Activated T-cell treated with anti-CD3 and anti-CD28 coated beads for 4 hours (primary cell): ENCODE measurements at places on chromosomes 5 and 9.

- no peak for DNase-seq
Observed at GRCh38 chr9:69444021-69444420, 119.0 kb downstream of the ENTREP1 start.

- no peak for DNase-seq
Observed at GRCh38 chr9:16639644-16640043, 230.8 kb downstream of the BNC2 start.

- no peak for DNase-seq
Observed at GRCh38 chr9:73527521-73527920, 375.9 kb downstream of the ANXA1 start.

- no peak for DNase-seq
Observed at GRCh38 chr9:18154661-18155060, 319.3 kb upstream of the ADAMTSL1 start.

- DNase-seq: no peak
Observed at GRCh38 chr9:76677481-76678055, 86.7 kb upstream of the PCA3 start.

DNA sequence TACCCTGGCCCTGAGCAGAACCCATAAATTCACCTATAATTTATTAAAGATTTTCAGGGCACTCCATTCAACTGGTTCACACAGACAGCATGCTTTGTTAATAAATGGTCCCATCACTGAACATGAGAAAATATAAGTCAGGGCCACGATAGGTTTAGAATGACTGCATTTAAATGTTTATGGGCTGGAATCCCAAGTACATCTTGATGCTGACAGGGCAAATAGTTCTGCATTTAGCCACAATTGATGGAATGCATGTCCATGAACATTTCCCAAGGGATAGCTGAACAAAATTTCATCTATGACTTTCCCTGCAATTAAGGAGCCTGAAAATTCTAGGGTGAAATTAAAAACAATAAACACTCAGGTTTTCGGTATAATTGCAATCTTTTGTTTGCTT, 124.5 kb downstream of the CAAP1 start:
- no peak for DNase-seq

DNA sequence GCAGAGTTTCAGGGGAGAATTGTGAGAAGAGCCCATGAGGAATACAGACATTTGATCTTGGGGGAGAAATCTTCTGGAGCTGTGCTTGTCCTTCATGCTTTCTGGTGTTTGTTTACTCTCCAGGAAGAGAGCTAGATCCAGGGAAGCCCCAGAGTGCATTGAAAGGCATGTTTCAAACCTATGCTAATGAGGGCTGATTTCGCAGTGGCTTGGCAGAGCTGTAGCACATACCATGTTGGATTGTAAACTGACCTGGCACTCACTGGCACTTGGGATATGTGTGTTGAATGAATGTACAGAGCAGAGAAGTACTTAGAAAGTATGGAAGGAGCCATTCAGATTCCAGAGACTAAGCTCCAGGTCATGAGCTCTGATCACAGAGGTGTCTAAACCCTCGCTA, 30.9 kb downstream of the TNFSF8 start:
- DNase-seq: no peak

GRCh38 chr9:135887021-135887507, 20.3 kb downstream of the CAMSAP1 start:
- no peak for DNase-seq

DNA sequence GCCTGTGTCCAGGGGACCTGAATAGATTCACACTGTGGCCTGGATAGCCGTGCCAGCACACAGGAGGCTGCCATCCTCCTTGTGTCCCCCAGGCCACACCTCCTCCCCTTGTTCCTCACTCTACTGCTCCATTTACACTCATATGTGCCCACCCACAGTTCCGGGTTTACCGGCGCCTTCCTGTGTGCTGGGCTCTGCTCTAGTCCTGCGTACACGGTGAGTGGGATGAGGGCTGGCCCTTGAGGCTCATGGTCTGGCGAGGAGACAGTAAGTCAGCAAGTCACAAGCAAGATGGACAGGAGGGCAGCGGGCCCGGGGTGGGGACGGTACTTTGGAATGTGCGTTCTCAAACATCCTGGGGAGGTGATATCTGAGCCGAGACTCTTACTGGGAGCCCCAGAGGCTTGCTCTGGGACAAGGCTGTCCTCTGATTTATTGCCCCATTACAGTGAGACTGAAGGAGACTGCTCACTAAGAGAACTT, 32.4 kb upstream of the NXNL2 start:
- no peak for DNase-seq

- DNase-seq: no peak
Observed at GRCh38 chr9:106450549-106450948, 412.4 kb upstream of the ZNF462 start.

GRCh38 chr5:138601444-138601843, 26.2 kb upstream of the HSPA9 start:
- DNase-seq: no peak

DNA sequence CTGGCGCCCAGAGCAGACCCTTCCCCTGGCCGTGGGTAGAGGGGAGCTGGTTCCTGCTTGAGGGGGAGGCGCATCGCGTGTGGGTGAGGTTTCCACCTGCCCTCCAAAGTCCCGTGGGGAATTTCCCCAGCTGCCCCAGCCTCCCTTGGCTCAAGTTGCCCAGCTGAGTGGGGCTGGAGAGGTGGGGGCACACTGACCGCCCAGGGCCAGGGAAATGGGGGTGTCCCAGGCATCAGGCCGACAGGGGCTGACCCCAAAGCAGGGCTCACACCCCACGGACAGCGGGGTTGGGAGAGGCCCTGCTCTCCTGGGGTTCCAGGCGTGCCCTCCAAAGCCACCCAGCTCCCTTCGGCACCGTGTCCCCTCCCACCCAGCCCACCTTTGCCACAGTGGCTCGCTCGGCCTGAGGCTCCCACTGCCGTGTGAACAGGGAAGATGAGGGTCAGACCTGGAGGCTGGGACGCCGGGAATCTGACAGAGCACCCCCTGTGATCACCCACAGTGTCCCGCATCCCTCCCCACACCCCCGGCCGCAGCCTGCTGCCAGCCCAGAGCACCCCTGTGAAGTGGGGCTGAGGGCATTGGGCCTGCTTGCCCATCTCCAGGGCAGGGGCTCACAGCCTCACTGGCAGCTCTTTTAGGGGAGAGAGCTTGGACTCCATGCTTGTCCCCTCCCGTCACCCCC, 933 bp upstream of the EGFL7 start:
- DNase-seq: no peak

DNA sequence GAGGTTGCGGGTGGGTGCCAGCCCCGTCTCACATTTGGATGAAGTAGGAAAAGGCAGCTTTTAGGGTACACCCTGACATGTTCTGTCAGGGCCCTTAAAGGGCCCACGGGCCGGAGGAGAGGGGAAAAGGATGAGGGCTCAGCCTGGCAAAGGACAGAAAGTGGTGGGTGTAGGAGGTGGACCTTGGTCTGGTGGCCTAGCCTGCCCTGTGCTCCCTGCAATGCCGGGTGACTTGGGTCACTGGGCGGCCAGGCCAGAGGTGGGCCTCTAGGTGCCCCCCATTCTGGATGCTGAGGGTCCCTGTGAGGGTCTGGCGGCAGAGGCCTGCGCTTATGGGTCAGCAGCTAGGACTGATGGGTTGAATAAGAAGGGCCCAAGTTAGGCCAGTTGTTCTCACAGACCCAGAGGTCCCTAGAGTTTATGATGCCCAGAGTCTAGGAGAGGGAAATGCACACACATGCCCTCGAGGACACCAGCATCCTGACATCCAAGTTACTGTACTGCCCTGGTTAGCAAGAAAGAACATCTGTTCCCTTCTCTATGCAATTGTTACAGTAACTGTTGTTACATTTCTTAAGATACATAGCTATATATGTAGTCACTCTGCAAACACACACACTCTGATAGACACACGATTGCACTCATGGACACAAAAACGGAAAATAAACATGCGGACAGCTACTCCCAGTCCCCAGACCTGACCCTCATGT, 12.5 kb downstream of the TRIM7 start:
- DNase-seq: no peak

- DNase-seq: no peak
Observed at GRCh38 chr5:136235321-136235720, 42.4 kb upstream of the SMIM32 start.

- no peak for DNase-seq
Observed at GRCh38 chr5:26872337-26872736, 166.0 kb downstream of the CDH9 start.

- DNase-seq: no peak
Observed at GRCh38 chr5:94159144-94159543, 417.7 kb upstream of the POU5F2 start.

DNA sequence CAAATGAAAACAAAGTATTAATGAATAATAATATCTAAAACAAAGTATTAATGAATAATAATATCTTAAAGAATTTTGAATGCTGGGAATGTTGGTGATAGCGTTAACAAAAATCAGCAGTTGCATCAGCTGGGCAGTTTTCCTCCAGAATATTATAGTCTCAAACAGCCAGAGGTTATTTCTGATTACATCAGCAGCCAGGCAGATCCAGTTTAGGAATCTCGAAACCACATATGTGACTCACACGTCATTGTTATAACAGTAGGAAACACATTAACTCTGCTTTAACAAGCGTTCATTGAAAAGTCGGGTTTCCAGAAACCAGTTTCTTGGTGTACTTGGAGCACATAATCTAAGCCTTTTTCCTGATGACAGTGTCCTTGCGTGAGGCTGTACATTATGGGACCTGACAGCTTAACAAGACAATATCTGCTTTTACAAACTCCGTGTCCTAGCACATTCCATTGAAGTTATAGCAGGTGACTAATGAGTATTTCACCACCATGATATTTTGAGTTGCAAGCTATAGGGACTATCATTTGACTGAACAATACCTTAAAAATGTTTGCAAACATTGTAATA, 559.5 kb upstream of the KLF4 start:
- DNase-seq: no peak

GRCh38 chr5:90689064-90689463, 130.5 kb downstream of the ADGRV1 start:
- DNase-seq: no peak

- DNase-seq: no peak
Observed at GRCh38 chr5:87266914-87267573, 639 bp upstream of the RASA1 start.

DNA sequence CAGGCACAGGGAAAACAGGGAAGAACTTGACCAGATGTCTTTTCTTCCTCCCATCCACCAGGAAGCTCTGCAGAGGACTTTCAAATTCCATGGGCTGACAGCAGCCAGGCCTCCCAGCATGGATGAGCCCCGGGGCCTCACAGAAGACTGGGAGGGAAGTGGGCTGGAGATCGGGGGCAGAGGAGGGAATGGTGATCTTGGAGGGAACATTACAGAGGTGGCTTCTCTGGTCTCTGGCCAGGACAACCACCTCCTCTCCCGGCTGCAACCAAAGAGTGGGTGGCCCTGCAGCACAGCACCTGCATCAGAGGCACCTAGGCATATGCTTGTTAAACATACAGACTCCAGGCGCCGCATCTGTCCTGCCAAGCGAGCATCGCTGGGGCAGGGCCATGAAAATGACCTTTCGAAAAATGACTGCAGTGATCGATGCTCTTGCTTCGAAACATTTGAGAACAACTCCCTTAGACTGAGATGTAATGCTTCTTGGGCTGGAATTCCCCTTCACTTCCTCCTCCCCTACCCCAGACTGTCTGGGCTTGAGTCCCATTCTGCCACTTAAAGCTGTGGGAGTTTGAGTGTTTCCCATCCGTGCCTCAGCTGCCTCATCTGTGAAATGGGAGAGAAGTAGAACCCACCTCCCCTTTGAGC, 68.7 kb upstream of the UNC5A start:
- no peak for DNase-seq

DNA sequence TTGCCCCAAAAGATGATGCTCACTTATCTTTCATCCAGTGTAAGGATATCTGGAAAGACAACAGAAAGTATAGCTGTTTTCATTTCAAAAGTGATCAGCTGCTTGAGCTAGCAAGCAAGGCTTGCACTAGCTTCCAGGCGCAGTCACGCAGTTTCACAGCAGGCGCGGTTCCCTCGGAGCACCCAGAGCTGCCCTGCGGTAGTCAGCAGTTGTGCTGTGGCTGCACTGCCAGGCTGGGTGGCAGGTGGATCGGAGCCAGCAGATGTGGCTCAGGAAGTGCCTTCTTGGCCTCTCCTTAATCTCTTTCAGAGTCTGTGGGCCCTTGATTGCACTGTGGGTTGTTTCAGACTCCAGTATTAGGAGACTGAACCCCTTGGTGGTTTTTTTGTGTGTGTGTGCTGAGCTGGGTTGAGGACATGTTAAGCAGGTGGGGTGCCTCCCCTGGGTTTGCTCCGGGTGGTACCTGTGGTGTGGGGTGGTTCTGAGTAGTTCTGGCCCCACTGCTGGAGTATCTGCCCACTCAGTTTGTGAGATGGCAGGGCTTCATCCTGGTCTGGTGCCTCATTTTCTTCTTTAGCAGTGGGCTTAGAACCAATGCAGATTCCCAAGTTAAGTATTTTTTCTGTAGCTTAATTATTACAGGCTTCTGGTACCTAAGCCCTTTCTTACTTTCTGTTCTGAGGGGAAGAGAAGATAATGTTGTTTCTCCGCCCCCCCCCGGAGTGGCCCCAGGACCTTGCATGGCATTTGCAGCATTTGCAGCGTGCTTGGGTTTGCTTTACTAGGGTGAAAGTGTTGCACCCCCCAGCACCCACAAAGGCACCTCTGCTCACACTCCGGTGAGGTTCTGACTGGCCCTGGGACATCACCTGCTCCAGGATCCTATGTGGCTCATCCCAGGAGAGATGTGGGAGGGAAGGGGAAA, 16.4 kb downstream of the TENT4A start:
- DNase-seq: no peak

- DNase-seq: no peak
Observed at GRCh38 chr5:130099008-130099407, 194.7 kb downstream of the CHSY3 start.

- no peak for DNase-seq
Observed at GRCh38 chr5:140109018-140109758, 4.7 kb upstream of the PURA start.

DNA sequence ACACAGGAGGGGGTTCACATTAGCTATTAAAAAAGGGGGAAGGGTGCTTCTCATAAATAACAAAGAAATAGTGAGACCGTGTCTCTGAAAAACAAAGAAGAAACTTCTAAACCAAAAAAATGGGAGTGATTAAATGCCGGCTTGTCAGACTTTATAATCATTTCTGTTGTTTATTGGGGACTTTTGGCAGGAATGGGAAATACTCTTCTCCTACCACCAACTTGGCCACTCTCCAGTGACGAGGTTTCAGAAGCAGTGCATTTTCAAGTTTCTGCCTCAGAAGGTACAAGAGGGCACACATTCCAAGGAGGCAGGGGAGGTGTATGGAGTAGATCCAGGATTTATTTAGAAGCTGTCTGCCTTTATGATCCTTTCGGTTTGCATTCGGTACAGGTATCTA, 46.2 kb downstream of the LIX1 start:
- DNase-seq: no peak

DNA sequence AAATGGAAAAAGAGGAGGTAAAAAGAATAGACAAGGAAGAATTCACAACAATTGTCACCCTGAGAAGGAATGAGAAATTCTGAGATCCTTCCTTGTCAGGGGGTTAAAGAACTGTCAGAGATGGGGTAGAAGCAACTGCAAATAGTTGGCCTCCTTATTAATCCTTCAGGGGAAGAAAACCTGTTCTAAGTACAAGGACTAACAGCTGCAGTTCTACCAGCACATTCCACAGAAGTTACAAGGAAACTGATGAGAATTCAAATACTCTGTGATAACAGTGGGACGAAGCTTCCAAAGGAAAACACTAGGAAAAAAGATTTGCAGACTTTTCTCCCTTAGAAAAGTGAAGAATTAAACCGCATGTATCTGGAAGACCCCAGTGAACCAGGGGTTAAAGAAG, 93.7 kb downstream of the OR2K2 start:
- DNase-seq: no peak

GRCh38 chr5:66757219-66757833, 161.1 kb downstream of the MAST4 start:
- no peak for DNase-seq
